ENCODE measurements at places on chromosomes 11 and 22.
A peak's percentile ranks its signal among the peaks of the same experiment; 100 is the strongest.

- peak; percentile 39 for DNase-seq
Observed at GRCh38 chr22:35733791-35734516, 16.3 kb downstream of the APOL5 start.

DNA sequence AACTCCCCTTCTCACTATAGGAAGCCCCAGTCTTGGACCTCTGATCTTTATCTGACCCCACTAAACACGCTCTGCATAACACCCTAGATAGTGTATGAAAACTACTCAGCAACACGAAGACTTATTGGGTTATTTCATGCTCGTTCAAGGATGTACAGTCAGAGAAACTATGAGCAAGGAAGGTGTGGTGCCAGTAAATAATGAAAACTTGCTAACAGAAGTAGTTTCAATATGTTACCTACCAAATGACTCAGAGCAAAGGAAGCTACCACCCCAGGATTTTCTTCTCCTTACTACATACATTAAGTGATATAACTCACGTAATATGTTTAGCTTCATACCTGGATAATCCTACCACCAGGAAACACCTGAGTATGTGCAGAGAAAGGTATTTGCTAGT lies 25.9 kb upstream of the LYVE1 start:
- no peak for DNase-seq

DNA sequence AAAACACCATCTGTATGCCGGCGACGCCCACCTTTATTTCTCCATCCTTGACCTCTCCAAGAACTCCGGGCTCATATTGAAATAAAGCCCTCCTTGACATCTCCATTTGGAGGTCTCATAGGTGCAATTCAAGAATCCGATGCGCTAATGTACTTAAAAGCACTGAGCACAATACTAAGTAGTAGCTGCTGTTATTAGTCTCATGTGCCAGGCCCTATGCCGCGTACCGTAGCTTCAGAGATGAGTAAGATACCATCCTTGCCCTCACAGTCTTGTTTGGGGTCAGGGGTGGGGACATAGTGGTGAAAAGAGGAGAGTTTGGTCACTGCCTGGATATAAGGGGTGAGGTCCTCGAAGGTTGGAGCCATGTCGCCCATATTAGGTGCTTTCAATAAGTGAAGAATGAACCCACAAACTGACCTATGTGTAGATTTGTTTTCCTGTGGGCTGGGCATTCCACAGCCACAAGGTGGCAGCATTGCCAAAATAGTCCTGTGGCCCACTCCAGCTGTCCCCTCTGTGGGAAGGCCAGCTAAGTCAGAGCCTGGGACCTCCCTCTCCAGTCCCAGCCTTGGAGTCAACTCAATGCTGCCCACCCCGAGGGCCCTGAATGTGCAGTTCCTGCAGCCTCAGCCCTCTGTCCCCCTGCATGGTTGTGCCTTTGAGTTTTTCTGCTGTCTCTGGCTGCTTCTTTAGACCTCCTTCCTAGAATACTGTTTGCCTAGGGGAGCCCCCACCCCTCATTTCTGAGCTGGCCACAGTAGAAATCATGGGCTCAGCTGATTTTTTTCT lies 6.5 kb downstream of the DCPS start:
- peak; percentile 71 for DNase-seq

DNA sequence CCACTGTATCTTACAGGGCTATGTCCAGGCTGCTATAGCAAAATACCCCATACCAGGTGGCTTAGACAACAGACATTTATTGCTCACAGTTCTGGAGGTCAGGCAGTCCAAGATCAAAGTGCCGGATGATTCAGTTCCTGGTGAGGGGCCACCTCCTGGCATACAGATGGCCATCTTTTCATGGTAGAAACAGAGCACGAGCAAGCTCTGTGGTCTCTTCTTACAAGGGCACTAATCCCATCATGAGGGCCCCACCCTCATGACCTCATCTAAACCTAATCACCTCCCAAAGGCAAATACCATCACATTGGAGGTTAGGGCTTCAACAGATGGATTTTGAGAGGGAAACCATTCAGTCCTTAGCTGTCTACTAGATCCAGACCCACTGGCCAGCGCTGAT lies 117.4 kb upstream of the NECTIN1 start:
- DNase-seq = no peak

DNA sequence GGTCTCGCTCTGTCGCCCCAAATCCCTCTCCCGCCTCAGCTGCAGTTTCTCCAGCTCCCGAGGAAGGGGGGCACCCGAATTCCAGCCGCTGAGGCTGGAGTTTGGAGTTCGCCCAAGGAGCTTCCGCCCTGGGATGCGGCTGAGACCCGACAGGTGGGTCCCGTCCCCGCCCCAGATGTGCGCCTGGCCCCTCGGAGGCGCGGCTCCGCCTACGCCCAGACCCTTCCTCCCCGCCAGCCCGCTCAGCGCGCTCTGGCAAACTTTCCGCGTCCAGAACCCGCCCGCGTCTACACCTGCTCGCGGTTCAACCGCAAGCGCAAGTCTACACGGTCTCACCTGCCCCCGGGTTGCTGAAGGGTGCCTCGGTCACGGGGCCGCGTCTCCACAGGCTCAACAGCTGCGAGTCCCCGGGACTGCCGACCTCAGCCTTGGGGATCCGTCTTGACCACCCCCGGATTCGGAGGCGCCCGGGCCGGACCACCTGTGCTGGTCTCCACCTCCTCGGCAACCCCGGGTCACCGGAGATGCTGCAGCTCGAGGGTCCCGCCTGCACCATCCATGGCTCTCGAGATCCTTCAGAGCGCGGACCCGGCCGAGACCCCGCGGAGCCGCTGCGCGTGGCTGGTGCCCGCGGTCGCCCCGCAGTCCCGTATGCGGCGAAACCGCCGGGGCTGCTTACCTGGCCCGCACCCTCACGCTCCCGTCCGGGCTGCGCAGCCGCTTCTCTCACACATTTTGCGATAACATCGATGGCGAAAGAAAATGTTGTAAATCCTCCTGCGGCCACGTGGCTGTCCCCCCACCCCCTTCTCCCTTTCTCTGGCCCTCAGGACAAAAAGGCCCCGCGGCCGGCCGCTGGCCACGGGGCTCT lies 63.6 kb downstream of the NFAM1 start:
- DNase-seq = no peak

DNA sequence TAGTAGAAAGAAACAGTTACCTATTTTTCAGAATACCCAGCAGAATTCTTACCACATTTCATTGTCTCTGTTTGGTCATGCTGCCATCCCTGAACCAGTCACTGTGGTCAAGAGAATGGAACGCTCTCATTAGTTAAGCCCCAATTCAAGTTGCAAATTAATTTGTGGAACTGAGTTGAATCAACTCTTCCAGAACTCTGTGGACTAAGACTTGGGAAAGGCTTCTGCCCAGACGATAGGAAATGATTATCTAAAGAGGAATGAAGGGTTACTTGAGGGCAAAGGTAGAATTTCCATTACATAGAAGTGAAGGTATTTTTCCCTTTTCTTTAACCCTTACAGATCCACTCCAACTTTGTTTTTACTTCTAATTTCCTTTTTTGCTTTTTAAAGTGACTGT lies 286.4 kb downstream of the DYNC2H1 start:
- DNase-seq = no peak

GRCh38 chr22:33785283-33785968 lies 134.8 kb downstream of the LARGE1 start:
- DNase-seq = no peak

GRCh38 chr11:115222218-115222862 lies 281.9 kb downstream of the CADM1 start:
- no peak for DNase-seq

DNA sequence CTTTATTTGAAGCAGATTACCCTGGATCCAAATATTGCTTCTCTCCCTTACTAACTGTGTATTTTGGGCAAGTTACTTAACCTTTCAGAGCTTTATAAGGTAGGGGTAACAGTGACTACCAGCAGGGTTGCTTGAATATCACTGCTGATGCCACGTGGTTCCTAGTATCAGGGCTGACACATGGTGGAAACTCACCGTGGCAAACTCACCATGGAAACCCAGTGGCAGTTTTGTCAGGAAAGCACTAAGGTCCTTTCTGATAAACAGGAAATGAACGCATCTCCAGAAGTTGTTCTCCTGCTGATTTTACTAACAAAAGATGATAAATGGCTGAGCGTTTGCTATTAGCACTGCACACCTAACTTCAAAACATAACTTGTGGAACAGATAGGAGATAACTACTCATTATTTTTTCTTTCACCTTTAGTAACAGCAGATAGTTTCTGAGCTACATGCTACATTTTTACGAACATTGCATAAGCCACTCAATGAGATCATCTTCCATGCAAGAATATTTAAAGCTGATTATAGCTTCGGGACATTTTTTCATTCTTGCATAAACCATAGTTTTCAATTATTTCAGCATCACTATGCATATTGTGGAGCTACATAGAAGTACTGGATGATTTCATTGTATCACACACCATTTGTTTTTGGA lies 59.7 kb upstream of the RAG2 start:
- DNase-seq = no peak

- no peak for DNase-seq
Observed at GRCh38 chr11:120039039-120039438, 98.9 kb downstream of the TRIM29 start.

DNA sequence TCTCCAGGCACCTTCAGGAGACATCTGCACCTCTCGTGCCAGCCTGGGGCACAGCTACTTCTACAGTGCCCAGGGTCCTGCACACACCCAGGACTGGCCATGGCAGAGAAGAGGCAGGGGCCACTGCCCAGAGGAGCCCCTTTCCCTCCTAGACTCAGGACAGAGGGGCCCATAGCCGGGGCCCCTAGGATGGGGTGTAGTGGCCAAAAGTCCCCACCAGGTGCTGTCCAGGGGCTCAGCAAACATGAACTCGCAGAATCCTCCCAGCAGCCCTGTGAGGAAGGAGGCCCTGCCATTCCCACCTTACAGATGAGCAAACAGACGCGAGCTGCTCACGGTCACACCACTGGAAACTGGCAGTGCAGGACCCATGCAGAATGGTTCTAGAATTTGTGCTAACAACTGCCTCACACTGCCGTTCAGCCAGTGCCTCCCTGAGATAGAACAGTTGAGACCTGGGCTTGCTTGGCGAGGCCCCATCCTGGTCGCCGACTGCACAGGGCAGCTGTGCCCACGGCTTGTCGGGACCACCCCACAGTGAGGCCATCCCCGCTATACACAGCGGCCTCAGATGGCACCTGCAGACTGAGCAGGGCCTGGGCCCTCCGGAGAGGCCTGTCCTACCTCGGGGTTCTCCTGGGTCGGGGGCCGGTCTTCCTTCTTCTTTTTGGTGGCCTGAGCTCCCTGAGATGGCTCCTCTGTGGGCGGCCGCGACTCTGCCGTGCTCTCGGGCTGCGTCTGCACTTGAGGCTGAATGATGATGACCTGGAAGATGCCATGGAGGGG lies 96.4 kb downstream of the PHF21B start:
- no peak for DNase-seq
